Activated T-helper 1 cell treated with anti-CD3 and anti-CD28 coated beads, Interleukin-2, amount 50 U/mL, for 16 hours (primary cell): ENCODE measurements at places on chromosomes 6 and 20.

DNA sequence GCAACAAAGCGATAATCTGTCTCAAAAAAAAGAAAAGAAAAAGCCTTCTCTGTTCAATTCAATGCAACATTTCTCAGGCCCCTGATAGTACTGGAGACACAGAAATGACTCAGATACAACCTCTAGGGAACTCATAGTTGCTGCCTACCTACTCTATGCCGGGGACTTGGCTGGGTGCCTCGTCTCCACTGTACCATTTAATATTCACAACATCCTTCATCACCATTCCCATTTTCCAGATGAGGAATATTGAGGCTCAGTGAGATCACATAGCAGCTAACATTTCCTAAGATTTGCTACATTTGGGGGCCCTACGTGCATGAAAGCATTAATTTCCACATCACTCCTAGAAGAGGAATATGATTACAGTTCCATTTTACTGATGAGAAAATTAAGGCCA lies 7.5 kb downstream of the NOL4L start:
- no peak for DNase-seq

GRCh38 chr20:1830240-1830639 lies 65.0 kb upstream of the SIRPA start:
- no peak for DNase-seq

- no peak for DNase-seq
Measured at GRCh38 chr6:36714511-36714910, 16.9 kb downstream of the RAB44 start.

GRCh38 chr6:10424040-10424439 lies 9.2 kb upstream of the TFAP2A start:
- DNase-seq: no peak

GRCh38 chr20:11128220-11128718 lies 454.5 kb upstream of the JAG1 start:
- DNase-seq: no peak

- DNase-seq: no peak
Measured at GRCh38 chr20:17966432-17967310, 1.9 kb downstream of the SNX5 start.

GRCh38 chr6:152379423-152379822 lies 257.7 kb downstream of the SYNE1 start:
- DNase-seq: no peak

GRCh38 chr6:15518878-15519277 lies 143.9 kb downstream of the DTNBP1 start:
- no peak for DNase-seq

DNA sequence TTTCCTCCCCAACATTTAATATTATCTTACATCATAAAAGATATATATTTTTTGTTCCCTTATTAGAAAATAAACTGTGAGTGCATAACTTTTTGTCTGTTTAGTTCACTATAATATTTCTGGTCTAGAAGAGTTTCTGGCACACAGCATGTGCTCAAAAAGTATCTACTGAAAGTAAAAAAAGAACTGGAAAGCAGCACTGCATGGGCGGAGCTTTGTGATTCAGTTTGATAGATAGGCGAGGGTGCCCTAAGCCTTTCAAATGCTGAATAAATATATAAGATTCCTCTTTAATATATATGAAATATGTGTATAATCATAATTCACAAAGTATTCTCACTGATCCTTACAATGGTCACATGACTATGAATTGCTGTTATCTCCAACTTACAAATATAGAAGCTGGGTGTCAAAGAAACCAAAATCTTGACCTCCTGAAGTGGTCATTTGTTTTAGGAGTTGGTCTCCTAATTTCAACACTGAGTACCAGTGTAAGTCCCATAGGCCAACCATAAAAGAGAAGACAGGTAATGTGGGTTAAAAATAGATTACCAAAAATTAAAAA lies 50.8 kb downstream of the OR2B2 start:
- no peak for DNase-seq

DNA sequence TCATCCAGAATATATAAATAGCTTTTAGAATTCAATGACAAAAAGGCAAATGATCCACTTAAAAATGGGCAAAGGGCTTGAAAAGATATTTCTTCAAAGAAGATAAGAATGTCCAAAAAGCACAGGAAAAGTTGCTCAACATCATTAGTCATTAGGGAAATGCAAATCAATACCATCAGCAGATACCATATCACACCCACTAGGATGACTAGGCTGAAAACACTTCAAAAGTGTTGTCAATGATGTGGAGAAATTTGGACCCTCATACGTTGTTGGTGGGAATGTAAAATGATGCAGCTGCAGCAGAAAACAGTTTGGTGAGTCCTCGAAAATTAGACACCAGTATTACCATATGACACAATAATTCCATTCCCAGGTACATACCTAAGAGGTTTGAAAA lies 303.6 kb upstream of the SLC35B3 start:
- DNase-seq: no peak

GRCh38 chr6:41509580-41509979 lies 36.6 kb upstream of the FOXP4 start:
- no peak for DNase-seq

GRCh38 chr6:141736104-141736503 lies 396.6 kb upstream of the GJE1 start:
- no peak for DNase-seq

GRCh38 chr6:127096167-127096566 lies 22.3 kb upstream of the RSPO3 start:
- DNase-seq: no peak
